ENCODE measurements at places on chromosomes 7 and 10.

DNA sequence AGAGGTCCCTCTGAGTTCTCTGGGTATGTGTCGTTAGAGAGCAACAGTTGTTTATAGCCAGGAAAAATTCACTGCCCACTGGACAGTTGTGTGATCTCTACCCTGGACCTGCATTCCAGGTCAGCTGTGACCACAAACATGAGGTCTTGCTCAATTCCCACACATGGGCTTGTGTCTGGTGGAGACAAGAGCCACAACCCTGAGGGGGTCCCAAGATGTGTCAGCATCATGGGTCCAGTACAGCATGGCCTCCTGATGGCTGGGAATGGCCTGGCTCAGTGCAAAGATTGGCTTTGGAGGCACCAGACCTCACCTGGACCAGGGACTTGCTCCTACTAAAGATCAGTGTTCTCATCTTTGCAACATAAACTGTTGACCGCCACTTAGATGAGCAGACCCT is 751.6 kb downstream of the GRID1 start:
- DNase-seq: no peak
- H3K27ac ChIP-seq: no peak overlapping the region
- no peaks in the 10 kb centered on the region for H3K4me1 ChIP-seq
- H3K4me3 ChIP-seq: no peak overlapping the region
- no peaks in the 10 kb centered on the region for H3K27me3 ChIP-seq

GRCh38 chr10:5461914-5462840 is 37.2 kb downstream of the CALML5 start:
- H3K27ac ChIP-seq: peak overlapping the region; percentile 34
- no peaks in the 10 kb centered on the region for H3K27me3 ChIP-seq
- H3K4me3 ChIP-seq: no peak overlapping the region
- H3K36me3 ChIP-seq: peaks cover 16% of the 10 kb centered on the region
- no peak for DNase-seq

DNA sequence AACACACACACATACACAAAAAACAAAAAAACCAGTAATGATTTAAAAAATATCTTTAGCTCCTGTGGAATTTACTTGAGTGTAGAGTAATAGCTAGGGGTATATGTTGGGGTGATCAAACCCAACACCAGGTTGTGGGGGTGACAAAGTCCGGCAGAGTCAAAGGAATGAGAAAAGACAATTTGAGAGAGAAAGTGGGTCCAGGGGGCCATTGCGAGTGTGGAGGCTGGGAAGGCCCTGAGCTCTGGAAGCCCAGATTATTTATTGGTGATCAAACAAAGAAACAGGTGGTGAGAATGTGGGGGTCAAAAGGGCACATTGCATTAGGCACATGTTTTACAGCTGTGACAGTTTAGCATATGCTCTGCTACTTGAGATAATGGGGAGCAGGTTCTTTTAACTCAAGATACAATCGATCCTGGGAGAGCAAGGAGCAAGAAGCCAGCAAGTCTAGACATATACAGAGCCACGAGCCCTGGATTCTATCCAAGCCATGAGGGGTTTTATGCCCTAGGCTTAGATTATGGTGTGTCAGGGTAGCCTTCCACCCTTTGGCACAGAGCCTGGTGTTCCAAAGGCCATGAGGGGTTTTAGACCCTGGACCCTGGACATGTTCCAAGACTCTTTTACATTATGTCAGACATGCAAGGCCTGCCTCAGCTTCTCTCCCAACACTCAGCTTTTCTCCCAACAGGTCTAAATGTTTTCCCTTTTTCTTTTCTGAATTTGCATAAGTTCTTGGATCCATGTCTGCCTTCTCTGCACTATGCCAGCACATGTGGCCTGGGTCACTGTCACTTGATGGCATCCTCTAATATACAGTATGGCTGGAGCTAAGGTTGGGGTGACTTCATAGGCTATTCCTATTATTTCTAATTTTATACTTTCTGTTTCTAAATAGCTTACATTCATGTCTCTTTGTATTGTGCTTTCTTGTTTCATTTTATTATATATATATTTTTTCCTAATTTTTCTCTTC is 48.6 kb upstream of the MKI67 start:
- H3K27ac ChIP-seq: no peak overlapping the region
- H3K36me3 ChIP-seq: no peaks in the 10 kb centered on the region
- DNase-seq: no peak
- H3K27me3 ChIP-seq: no peaks in the 10 kb centered on the region
- no peak overlapping the region for H3K4me3 ChIP-seq

DNA sequence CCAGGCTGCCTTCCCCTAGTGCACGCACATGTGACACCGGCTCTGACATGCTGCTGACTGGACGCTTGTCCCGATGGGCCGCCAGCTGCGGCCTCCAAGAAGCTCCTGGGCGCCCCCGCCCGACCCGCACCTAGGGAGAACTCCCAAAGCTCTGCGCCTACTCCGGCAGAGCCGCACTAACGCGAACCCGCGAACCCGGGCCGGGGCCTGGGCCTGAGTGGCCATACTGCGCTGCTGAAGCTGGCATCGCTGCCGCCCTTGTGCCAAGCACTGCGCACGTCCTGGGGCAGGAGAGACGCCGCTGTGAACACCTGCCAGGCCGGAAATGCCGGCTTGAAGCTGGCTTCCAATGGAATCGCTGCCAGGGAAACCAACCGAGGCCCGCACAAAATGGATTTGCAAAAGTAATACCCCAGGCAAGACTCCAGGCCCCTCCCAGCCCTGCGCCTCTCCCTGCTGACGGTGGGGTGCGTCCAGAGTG is 85.1 kb downstream of the WASHC2A start:
- DNase-seq: no peak
- H3K36me3 ChIP-seq: no peaks in the 10 kb centered on the region
- no peaks in the 10 kb centered on the region for H3K27me3 ChIP-seq
- H3K27ac ChIP-seq: no peak overlapping the region

- peaks cover 64% of the 10 kb centered on the region for H3K36me3 ChIP-seq
- no peak overlapping the region for H3K27ac ChIP-seq
- H3K27me3 ChIP-seq: no peaks in the 10 kb centered on the region
- no peak overlapping the region for H3K4me3 ChIP-seq
- no peak for DNase-seq
Observed at GRCh38 chr10:103877861-103878260, 22.5 kb upstream of the SH3PXD2A start.

All from ascending aorta (tissue), 2 donors.